Stimulated activated CD8-positive, alpha-beta memory T cell treated with anti-CD3 and anti-CD28 coated beads, Interleukin-4, amount 100 ng/mL, for 48 hours (primary cell): ENCODE measurements at places on chromosomes 1 and 21.
A peak's percentile ranks its signal among the peaks of the same experiment; 100 is the strongest.

DNA sequence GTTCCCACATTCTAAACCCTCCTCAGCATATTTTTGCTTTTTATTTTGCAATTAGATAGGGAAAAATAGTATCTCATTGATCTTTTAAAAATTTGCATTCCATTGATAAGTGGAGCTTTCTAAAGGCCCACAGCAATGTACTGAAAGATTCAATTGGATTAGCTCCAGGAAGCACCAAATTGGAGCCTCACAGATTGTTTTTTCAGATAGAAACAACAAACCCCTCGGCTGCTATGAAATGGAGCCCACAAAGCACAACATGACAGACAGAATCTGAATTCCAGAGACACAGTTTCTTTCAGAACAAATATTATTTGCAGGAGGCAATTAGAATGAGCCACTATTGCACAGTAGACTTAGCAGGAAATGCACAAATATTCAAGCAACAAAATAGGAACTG lies 58.9 kb upstream of the KIF26B start:
- DNase-seq, result no peak

- DNase-seq, result no peak
Measured at GRCh38 chr21:35203093-35203977, 154.2 kb upstream of the RUNX1 start.

DNA sequence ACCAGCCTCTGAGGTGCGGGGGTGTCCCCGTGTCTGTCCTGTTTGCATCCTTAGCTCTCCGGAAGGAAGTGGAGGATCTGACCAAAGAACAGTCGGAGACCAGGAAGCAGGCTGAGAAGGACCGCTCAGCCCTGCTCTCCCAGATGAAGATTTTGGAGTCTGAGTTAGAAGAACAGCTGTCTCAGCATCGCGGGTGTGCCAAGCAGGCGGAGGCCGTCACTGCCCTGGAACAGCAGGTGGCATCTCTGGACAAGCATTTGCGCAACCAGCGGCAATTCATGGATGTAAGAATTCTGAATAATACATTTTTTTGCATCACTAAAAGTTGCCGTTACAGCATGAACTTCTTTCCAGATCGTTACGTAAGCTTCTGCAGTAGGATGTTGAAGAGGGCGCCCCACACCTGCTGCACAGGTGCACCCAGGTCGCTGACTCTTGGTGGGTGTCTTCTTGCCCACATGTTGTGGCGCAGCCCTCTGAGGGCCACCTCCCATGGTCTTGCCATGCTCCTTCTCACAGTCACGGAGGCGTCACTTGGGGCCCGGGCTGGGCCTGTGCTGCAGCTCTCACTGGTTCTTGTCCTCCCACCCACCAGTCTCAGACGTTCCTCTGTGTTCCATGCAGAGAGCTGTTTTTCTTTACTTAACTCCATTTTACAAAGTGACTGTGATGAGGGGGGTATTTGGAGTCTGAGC lies 61.3 kb upstream of the DIP2A start:
- DNase-seq, result no peak

DNA sequence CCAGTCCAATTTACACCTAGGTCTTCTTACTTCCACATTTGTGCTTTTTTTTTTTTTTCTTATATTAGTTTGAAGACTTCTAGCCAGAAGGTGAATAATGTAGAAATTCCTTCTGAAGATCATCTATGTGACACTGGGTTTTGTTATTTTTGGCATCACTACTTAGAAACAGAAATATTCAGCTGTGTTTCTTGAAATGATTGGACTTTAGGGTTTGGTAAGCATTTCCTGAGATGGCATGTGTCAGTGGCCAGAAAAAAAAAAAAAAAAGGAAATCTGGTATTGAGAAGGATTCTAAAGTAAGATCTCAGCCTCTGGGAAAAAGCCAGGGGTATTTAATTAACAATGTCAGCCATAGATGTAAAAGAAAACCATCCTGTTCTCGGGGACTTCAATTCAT lies 43.4 kb upstream of the LRRC8C start:
- DNase-seq, result no peak

DNA sequence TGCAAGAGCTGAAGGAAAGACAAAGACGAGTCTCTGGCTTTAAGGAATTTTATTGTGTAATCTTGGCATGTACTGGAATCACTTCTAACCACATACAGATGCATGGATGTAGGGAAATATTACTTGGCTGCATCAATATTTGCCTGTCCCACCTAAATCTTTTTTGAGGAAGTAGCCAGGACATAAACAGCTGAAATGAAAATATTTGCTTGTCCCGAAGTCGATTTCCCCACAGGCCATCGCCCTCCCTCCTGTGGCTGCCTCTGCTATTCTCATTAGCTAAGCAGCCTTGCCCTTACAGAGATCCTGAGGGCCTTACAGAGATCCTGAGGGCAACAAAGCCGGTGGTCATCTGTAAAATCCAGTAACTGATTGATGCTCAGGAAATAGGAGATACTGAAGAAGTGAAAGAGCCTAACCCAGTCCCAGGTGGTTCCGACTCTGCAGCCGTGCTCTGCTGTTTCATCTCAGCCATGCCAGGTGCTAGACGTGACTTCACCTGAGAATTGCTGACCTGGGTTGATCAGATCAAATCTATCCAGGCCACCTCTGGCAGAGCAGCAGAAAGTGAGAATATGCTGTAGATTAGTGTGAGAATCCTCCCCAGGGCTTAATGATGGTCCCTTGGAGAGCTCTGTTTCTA lies 25.5 kb downstream of the MAN1C1 start:
- DNase-seq, result peak; percentile 32

DNA sequence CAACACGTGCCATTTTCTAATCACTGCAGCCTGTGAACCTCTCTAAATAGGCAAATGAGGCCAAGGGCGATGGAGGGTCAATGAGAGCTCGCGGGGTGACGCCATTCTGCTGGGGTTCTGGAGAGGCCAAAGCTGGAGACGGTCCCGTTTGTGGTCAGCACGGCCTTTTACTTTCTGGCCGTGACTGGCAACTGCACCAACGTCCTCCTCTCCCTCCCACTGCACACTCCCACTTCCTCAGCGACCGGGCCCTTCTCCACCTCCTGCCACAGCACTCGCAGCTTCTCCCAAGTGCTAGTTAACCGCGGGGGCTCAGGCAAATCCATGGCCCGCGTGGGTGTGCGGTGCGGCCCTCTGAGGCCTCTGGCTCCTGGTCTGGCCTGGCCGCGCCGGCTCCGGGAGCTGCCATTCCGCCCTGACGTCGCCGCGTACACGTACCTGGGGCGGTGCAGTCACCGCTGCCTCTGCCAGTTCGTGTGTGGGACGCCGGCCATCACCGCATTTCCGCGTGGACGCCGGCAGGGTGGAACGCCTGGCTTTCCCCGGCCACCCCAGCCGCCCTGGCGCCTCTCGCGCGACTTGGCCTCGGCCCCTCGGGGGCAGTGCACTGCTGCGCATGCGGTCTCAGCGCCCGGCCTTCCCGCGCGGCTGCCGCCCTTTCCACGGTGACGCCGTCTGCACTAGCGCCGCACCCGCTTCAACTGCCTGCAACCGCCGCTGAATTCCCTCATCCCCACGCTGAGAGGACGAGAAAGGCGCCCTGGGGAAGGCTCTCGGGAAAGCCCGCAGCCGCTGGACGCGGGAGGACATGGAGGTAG lies 18.2 kb downstream of the OR2C3 start:
- peak; percentile 30 for DNase-seq

GRCh38 chr1:18817795-18818435 lies 41.5 kb downstream of the TAS1R2 start:
- no peak for DNase-seq

DNA sequence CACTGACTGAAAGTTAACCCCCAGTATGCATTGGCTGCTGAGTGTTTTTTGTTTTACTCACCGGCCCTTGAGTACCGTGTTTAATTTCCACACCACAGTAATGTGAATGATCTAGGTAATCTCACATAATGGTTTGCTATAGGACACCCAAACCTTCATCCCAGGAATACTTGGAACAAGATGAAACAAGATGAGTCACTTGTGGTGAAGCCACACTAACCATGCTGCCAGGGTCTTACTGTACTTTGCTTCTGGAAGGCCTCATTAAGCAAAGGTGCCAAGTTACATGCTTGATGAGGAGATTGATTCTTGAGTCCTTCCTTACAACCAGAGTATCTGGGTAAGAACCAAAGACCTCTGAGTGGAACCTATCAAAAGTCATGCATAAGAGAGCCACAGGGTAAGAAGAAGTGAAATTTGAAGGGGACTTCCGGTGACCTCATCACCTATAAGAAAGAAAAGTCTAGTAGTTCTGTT lies 163.3 kb downstream of the NRIP1 start:
- no peak for DNase-seq

DNA sequence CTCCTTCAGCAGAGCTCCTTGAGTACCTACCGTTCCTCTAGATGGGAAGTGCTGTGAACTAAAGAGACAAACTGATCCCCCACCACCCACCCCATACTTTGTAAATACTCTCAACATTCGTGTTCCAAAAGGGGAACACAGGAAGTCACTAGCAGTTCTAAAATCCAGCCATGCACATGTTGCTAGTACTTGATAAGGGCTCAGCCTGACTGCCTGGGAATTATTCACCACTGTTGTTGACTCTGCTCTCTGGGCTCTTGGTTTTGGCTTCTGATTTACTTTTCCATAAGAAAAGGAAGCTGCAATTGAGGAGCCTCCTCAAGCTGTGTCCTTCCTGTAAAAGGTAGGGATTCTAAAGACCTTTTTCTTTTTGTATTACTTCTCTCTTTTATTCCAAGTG lies 67.5 kb downstream of the IVNS1ABP start:
- DNase-seq, result no peak

DNA sequence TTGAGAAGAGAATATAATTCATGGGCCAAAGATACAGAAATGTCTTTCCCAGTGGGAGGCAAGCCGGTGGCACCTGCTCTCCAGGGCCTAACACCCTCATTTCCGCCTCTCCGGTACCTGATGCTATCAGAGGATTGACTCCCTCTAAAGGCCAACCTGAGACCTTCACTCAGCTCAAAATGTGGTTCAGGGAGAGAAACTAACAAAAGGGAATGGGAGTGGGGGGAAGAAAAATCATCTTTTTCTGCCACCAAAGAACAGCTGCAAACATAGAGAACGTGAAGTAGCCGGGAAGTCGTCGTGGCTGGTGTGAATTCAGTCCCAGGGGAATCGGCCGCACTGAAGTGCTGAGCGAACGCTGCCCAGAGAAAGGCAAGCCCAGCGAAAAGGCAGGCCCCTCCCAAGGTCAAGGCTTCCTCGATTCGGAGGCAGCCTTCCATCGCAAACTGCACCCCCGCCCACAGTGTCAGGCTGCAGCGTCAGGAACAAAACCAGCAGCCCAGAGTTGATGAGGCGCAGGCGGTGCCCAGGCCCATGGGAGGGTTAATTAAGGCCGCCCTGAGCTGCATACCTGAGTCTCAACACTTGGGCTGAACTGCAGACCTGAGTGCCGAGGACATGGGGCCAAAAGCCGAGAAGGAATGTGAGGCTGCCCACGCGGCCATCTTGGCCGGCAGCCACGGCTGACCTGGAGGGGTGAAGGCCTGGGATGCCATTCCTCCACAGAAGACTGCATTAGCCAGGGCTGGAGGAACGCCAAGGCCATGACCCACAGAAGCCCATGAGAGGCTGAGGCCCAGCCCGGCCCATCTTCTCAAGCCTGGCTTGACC lies 160.2 kb downstream of the PSMG1 start:
- DNase-seq, result no peak

DNA sequence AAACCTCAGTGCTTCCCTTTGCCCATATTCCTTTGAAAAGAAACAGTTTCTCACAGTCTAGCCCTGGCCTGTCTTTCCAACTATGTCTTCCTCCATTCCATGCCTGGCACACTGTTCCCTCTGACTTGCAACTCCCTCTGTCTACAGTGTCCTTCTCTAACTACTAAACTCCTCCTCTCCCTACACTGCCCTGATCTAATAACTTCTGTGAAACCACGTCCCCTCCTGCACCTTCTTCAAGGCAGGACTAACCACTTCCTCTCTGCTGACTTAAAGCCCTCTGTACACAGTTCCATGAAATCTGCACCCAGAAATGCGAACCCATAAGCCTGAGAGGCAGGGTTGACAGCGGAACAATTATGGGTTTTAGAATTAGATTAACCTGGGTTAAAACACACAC lies 62.2 kb upstream of the ATP1B1 start:
- peak; percentile 43 for DNase-seq

DNA sequence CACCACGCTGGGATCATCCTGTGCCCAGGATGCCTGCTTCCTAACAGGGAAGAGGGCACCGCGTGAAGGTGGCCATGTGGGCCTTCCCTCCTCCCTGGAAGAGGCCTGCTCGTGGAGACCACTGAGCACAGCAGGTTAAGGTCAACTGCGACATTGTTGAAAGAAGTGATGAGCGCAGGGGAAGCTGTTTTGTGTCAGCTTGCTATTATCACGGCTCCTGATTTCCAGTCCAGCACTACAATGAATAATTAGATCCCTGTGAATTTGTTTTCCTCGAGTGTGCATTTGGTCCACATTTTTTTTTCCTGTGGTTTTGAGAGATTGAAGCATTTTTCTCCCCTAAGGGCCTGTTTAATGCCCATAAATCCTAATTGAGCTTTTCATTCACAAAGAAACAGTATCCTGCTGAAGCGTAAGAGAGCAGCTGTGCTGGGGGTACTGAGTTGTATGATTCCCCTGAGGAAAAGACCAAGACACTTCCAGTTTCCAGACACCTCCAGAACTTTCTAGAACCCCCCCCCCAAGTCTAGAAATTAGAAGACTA lies 204.9 kb downstream of the KCNJ6 start:
- no peak for DNase-seq

- DNase-seq, result no peak
Measured at GRCh38 chr1:21229246-21230000, 52.7 kb upstream of the EIF4G3 start.

DNA sequence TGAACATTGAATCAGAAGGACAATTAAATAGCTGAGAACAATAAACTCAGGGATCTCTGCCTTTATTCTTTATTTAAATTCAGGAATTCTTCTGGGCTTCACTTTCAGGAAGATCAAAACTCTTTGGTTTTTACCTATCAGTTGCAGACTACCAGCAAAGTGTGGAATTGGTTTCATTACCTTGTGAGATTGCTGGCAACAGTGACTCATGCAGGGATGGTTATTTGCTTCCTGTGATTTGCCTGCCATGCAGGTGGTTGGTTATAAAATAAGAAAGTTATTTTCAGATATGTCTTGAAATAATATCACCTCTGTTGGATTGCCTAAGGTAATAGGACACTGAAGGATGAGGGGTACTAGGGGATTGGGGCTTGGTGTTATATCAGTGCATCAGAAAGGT lies 204.6 kb downstream of the PTBP2 start:
- no peak for DNase-seq

DNA sequence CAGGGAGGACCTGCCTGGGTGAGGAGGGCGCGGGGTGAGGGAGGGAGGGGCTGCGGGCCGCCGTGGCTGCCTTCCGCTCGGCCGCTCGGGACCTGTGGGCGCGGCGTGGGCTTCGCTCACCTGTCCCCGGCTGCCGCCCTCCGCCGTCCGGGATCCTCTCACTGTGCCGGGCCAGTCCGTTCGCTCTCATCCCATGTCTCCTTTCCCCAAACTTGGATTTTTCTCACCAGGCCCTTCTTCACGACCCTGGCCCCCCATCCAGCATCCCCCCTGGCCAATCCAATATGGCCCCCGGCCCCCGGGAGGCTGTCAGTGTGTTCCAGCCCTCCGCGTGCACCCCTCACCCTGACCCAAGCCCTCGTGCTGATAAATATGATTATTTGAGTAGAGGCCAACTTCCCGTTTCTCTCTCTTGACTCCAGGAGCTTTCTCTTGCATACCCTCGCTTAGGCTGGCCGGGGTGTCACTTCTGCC lies 362 bp downstream of the ZBTB48 start:
- no peak for DNase-seq
